ENCODE measurements at places on chromosomes 16 and 17. TPM values are rescaled to one million over a fixed set of nuclear protein-coding genes. Genes with fewer than 3 reads are reported as not detected.

The TBC1D3I gene
- not detected for total RNA-seq

The DPEP2 gene
- total RNA-seq = 2.3 TPM

The PRKCB gene
- 7.0 TPM for total RNA-seq

The TBC1D3D gene
- 3.0 TPM for total RNA-seq

The VTN gene
- 1.1 TPM for total RNA-seq

The PTX4 gene
- total RNA-seq = not detected

The HOXB1 gene
- total RNA-seq = not detected

The RRAD gene
- total RNA-seq = 7.0 TPM

The CX3CL1 gene
- total RNA-seq = 2.1 TPM

The TLCD2 gene
- total RNA-seq = 3.8 TPM

The MT1G gene
- total RNA-seq = not detected

The GAST gene
- total RNA-seq = not detected

The PYY gene
- not detected for total RNA-seq

All from urinary bladder (tissue), 4 donors.